ENCODE measurements at places on chromosomes 5 and 9.

DNA sequence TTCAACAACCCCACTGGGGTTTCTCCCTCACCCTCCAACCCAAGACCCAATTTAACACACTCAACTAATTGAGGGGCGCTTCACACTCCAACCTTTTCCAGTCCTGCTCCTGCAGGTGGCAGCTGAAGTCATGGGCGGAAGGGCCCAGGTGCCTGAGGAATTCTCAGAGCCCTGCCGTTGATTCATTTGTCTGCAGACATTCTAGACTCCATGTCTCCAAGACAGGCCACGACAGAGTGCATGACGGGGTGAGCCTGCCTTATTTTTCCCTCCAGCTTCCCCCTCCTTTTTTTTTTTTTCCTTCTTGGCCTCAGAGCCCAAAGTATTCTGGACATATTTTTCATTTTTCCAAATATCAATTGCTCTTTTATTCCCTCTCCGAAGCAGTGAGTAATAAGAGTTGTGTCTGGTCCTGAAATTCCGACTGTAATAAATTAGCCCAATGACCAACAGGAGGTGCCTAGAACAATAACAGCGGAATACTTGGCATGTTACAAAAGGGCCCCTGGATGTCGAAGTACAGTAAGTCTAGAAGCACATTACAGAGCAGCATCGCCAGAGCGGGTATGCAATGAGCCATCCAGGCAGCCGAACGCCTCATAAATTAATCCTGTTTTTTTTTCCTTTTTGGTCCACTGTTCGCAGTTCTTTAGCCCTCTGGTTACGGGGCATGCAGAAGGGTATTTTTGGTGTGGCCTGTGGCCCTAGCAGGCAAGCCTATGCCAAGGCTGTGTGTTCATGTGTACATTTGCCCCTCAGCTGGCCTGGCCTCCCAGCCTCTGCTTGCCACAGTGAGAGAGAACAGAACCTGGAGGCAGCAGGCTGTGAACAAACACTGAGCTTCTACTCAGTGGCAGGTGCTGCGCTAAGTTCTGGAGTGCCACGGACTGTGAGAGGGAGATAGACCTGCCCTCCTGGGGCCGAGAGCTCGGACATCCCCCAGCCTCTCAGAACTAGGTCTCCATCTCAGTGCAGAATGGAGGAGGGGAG, 8.6 kb upstream of the SMIM23 start:
- DNase-seq, result no peak

GRCh38 chr5:58486290-58486689, 4.9 kb upstream of the GAPT start:
- no peak for DNase-seq

DNA sequence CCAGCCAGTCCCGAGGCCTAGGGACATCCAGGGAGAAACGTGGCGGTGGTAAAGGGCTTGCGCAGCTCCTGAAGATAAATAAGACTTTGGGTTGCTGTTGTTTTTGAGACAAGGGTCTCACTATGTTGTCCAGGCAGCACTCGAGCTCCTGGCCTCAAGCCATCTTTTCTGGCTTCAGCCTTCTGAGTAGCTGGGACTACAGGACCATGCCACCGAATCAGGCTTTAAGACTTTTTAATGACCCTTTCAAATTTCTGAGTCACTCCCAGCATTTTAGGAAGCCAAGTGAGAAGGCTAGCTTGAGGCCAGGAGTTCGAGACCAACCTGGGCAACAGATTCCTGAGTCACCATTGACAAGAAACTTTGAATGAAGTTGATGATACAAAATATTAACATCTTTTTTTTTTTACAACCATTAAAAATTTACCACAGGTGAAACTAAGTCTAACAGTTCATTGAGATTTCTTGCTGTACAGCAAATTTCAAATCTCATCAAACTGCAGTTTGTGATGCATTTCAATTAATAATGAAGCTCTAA, 817 bp upstream of the GNE start:
- no peak for DNase-seq

DNA sequence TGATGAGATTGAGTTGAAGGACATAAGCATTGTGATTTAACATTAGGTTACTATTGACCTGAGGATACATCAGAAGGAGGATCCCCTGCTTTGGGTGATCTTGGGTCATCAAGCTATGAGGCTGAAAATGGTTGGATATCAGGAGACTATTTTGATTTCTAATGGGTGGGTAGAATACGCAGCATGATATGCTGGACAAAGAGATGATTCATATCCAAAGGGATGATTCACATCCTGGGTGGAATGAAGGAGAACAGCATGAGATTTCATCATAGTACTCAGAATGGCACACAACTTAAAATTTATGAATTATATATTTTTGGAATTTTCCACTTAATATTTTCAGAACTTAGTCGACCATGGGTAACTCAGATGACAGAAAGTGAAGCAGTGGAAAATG, 1759.5 kb upstream of the C9orf72 start:
- no peak for DNase-seq

GRCh38 chr9:116792271-116792670, 105.2 kb downstream of the TRIM32 start:
- DNase-seq, result no peak

GRCh38 chr5:99900302-99900852, 634.8 kb upstream of the FAM174A start:
- DNase-seq, result no peak

DNA sequence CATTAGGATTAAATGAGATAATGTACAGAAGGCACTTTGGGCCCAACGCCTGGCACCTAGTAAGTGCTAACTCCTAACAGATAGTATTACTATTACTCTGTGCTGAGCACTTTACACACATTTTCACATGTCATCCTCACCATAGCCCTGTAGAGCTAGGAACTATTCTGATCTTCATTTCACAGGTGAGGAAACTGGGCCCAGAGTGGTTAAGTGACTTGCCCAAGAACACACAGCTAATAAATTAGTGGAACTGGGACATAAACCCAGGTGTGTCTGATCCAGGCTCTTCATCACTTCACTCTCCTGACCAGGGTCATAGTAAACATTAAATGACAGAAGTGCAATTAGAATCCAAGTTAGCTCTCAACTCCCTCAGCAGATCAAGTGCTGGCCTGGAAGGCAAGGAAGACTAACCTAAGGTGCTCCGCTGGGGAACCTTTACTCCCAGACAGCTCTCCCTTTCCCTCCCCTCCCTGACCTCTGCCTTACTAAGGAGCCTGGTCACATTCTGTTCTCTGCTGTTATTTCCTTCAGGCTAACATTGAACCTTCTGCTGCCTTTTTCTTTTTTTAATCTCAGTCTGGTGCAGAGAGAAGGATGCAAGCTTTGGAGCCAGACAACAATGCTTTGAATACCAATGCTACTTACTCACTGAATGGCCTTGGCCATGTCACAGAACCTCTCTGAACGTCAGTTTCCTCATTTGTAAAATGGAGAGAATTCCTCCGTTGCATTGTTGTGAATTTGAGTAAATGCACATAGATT, 4.1 kb upstream of the ADRA1B start:
- DNase-seq, result no peak

DNA sequence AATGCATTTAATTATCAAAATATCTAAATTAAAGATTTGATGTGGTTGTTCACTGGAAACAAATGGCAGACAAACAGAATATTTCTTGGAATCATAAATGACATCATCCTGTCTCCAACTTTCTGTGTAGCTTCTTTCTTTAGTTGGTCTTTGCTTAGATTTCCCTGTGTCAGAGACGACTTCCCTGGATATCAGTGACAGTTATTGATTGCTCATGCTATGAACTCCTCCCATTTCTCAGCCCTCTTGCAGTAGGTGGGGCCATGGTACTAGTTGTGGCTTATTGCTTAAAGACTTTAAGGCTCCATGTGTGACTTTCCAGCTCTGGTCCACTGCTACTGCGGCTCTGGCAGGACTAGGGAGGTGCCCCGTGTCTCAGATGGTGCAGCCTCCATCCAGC, 592.6 kb downstream of the MTRR start:
- no peak for DNase-seq

GRCh38 chr5:53469946-53470687, 10.3 kb upstream of the FST start:
- no peak for DNase-seq

- DNase-seq, result no peak
These were observed 13.6 kb downstream of the OTULINL start for GRCh38 chr5:14595189-14595588.

DNA sequence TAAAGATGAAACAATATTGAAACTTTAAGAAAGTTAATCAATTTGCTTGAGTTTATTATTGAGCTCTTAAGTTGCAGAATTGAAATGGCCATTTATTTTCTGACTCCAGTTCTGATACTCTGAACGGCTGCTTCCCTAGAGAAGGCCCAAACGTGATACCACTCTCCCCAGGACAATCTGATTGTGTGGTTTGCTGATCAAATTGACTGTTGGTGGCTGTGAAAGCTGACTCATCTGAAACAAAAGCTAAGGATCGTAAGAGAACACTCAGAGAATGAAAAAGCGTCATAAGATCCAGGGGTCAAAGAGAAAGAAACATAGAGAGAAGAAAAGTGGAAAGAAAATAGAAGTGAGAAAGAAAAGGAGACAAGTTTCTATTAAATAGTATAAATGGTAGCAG, 147.2 kb downstream of the IZUMO3 start:
- DNase-seq, result no peak

- no peak for DNase-seq
These were observed 53.4 kb downstream of the PUM3 start for GRCh38 chr9:2790466-2790865.

DNA sequence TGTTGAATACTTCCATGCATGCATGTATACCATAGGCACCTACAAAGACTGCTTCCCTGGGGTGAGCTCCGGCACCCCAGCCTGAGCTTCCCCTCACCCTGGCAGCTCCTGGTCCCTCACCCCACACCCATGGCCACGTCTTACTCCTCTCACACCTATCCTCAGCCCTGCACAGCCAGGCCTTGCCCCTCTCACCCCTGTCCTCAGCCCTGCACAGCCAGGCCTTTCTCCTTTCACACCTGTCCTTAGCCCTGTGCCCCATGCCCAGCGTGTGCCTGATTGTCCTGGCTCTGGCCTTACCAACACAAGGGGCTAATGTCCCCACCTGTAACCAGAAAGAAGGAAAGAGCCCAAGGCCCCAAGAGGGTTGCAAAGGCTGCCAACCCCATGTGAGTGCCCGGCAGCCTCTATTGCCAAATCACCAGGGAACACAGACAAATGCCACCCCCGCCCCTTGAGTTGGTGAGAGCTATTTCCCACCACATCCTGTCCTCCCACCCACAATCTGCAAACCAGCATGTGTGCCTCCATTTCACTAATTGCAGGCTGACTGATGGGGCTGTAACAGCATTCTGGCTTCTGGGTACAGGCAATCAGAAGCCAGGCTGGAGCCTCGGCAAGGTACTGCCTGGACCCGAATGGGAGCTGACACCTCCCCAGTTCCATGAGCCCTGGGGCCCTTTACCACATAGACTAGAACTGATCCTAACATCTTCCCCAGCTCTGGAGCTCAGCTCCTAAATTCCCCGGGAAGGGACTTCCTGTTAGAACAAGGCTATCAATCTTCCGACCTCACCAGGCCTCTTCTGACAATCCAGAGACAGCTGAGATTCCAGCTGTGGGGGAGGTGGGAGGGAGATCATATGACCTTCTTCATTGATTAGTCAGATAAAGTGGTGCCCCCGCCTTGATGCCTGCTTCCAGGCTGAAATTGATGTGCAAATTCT, 78.2 kb downstream of the FAM114A2 start:
- peak; percentile 10 for DNase-seq

GRCh38 chr5:41524174-41524573, 13.8 kb upstream of the PLCXD3 start:
- no peak for DNase-seq

DNA sequence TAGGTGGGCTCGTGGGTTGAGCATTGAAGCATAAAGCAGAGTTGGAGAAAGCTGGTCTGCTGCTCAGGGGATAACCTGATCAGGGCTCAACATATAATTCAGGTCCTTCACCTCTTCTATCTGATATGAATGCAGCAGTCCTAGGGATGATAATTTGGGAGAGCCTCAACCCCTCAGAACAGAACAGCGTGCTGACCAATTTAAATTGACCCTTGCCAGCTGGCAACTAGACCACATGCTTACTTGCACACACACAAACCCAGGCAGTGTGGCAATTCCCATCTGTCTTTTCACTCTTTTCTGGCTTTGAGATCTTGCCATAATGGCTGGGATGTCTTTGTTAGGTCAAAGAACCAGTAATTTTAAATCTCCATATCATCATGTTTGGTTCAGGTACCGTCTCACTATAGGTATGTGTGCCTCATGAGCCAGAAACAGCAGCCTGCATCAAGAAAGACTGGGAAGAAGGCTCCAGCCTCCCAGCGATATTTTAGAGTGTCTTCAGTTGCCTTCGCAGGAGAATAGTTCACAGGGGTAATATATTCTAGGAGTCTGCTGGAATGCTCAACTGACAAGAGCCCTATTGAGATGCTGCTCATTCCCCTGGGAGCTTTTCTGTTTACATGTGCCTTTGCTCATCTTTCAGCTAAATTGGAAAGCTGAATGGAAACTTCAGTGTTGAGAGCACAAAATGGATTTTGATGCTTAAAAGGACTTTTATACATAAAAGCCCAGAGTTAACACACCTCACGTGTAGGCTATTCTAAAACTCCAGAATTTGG, 497.6 kb downstream of the RASEF start:
- no peak for DNase-seq

- DNase-seq, result no peak
These were observed 36.0 kb downstream of the RCL1 start for GRCh38 chr9:4828761-4829160.

DNA sequence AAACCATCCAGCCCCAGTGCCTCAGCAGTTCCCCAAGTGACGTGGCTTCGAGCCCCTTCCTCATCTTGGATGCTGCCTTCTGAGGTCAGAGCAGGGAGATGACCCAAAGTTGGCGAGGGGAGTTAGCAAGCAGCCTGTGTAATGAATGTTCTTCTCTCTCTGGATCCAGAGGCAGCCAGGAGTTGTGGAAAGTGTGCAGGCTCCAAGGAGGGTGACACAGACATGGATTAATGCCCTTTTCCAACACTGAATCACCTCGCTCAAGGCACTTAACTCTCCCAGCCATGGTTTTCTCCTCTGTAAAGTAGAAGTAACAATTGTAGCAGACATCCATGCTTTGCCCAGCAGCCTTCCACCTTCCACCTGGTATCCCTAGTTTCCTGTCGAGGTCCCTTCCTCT, 64.6 kb upstream of the HAND1 start:
- no peak for DNase-seq

- no peak for DNase-seq
These were observed 351.8 kb downstream of the RAB3C start for GRCh38 chr5:58934629-58935097.

DNA sequence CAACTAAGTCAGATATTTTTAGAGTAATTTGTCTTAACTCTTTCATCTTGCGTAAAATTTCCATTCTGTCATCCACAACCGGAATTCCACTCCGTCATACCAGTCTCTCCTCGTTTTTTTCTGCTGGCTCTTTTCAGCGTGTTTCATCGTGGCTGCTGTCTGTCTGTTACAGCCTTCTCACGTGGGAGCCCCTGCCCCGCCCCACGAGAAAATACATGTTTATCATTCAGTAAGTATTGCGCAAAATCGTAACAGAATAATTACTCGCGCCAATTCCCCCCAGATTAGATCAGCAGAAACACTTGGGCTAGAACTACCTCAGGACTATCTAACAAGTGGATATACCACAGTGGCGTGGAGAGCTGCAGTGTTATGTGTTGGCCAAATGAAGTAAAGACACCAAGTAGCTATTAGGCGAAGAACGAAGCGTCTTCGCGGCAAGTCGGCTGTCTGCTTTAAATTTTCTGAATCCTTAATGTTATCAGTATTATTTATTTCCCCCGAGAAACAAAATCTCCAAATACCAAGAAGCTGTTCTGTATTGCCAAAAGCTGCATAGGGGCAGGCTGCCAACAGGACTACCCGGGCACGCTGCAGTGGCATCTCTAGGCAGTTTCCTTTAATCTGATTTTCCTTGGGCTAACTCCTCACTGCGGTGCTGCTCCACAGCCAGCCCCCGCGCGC, 566 bp upstream of the FOCAD start:
- DNase-seq, result peak; percentile 16

Data from stimulated activated CD8-positive, alpha-beta memory T cell treated with anti-CD3 and anti-CD28 coated beads, Interleukin-15, amount 100 ng/mL, for 4 hours (primary cell).